HT-29 (cell line): ENCODE measurements at places on chromosomes 1 and 21. TPM values are rescaled to one million over a fixed set of nuclear protein-coding genes. Genes with fewer than 3 reads are reported as not detected.

DNA sequence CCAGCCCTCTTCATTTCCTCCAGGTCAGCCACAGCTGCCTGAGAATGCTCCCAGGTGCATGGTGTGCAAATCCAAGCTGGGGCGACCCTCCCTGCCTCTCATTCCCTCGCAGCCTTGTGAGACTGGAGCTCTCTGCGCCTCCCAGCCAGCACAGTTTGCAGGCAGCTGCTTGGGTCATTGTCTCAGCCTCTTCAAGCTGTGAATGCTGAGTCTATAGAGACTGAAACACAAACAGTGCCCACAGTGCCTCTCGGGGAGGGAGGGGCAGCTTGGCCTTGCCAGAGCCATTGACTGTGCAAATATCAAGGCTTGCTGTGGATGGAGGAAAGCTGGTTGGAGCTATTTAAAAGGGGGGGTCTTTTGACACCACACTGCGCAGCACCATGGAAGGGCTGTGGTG, 10.6 kb downstream of the PLXNA2 start:
- DNase-seq: no peak

DNA sequence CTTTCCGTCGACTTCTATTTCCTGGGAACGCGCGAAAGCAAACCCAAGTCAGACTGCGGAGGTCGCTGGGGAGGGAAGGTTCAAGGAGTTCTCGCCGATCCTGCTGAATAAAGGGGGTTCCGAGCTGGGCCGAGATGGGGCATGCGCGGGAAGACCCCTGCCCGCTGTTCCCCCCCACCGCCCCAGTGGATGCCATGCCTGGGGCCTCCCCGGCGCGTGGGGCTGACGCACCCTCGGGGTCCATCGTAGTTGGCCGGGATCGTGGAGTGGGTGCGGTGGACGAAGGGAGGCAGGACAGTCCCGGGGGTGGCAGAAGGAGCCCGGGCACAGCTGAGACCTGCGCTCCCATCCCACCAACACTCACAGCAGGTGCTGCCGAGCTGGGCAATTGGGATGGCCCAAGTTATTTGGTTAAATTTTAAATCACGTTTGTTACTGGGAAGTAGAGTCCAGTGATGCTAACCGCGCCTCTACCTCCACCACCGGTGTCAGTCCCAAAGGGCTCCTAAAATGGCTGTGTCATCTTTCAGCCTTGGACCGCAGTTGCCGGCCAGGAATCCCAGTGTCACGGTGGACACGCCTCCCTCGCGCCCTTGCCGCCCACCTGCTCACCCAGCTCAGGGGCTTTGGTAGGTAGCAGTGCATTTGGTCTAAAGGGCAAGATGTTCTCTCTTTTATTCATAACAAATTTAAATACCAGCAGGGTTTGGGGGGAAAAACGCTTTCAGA, 801 bp downstream of the MX1 start:
- DNase-seq: no peak

The LSM10 gene
- 13.4 and 13.8 TPM in 2 replicates for total RNA-seq

The ADAMTSL4 gene
- not detected in 2 replicates for total RNA-seq

The HSPA13 gene
- 4.6 and 5.5 TPM in 2 replicates for total RNA-seq

DNA sequence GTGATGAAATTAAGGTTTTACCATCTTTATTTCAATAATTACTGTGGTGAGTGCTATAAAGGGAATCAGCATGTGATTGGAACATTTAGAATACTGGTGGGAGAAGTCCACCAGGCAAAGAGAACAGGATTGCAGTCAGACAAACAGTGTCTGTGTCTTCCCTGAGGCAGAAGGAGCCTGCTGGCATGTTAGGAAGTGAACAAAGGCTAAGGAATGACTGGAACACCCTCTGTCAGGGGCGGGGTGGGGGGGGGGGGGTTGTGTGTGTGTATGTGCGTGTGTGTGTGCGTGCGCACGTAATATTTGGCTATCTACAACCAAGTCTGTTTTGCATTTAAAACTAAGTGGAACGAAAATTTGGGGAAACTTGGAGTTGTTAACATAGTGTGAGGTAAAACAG, 30.2 kb downstream of the SRRM1 start:
- no peak for DNase-seq

The HSD3B2 gene
- not detected in 2 replicates for total RNA-seq

DNA sequence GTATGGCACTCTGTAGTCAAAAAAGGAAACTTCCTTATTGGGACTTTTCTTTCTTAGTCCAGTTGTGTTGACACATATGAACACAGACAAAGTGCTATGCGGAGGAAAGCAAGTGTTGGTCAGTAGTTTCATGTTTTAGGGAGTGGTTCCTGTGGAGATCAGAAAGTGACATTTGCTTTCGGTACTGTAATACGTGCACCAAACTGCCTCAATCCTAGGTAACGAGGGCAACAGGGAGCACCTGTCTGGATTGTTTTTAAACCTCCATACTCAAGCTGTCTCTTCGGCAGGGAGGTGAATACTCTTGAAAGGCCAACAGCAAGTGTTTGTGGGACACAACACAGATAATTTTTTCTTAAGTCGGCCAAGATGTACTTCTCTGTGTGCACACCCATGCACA, 9.1 kb downstream of the RHOU start:
- no peak for DNase-seq

The RAB7B gene
- total RNA-seq: 9.0 and 10.5 TPM in 2 replicates

DNA sequence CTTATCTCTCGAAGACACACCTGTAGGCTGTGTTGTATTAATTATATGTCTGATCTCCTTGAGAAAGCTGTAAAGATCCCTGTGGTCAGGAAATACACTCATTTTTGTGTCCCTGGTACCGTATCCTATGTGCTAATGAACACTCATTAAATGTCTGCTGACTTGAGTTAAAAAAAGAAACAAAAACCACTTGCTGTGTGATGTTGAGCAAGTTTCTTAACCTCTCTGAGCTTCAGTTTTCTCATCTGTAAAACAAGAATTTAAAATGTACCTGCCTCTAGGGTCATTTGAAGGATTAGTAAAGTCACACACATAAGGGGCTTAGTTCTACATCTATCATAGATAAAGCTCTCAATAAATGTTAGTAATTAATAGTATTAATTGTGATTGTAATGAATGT, 91.3 kb downstream of the VWA5B1 start:
- DNase-seq: no peak

GRCh38 chr1:77370583-77371306, 88.9 kb downstream of the AK5 start:
- DNase-seq: no peak

DNA sequence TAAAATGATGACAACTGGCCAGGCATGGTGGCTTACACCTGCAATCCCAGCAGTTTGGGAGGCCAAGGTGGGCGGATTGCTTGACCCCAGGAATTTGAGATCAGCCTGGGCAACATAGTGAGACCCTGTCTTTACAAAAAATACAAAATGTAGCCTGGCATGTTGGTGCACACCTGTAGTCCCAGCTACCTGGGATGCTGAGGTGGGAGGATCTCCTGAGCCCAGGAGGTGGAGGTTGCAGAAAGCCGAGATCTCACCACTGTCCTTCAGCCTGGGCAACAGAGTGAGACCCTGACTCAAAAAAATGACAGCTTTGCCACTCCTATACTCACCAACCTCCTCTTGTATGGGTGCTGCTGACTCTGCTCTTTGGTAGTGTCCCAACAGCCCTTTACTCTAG, 18.6 kb downstream of the SYT11 start:
- no peak for DNase-seq

DNA sequence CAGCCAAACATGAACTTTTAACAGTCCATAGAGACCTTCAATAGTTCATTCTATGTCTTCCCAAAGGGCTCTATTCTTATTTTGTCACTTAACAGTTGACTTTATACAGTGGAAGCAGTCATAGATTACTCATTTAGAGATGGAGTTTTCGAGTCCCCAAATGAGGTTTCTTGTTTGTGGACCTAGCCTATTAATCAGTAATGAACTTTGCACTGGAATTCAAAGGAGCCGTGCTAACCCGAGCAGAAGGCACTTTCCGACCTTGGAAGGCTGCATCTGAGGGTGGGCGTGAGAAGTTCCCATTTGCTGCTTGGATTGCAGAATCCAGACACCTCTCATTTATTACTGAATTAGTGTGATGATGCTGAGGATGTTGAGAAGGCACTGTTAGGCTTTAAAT, 46.4 kb downstream of the TTC39A start:
- no peak for DNase-seq

The TSPAN2 gene
- 0.05 and 0.23 TPM in 2 replicates for total RNA-seq

- no peak for DNase-seq
Measured at GRCh38 chr1:193185211-193185610, 1.2 kb downstream of the B3GALT2 start.

- DNase-seq: no peak
Measured at GRCh38 chr1:196510451-196510850, 97.8 kb downstream of the KCNT2 start.

The LCE2B gene
- not detected in 2 replicates for total RNA-seq

DNA sequence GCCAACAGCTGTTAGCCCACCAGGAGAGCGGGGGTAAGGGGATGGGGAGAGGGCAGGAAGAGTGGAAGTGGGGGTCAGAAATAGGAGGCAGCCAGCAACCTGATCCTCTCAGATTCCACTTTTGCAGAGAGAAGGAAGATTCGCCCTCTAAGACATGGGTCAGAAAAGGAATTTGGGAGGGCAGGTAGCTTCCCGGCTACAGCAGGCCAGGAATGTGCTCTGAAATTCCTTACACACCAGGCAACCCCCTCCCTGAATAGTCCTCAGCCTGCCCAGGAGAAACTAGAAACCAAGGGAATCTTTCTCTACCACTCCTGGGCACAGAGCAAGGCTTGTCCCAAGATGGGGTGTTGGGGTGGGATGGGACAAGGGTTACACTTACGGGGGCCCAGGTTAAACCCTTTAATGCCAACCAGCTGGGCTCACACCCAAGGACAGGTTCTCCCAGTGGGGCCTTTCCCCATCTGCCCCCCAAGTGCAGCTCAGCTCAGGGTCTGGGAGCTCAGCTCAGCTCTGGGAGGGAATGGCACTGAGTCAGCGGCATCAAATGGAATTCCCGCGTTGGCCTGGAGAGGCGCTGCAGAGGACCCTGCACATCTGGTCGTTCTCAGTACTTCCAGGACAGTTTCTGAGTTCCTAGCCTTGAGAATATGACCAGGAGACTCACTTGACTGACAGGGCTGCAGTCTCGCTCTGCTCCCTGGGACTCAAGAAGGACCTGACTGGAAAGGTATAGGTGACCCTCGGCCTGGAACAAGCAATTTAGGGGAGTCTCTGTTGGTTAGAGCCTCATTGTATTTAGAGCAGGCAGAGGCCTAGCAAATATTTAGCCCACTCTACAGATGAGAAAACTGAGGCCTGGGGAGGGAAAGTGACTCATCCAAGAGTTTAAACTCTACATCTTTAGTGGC, 761 bp downstream of the TNNT2 start:
- peak; percentile 75 for DNase-seq

GRCh38 chr1:208599063-208599462, 354.9 kb upstream of the PLXNA2 start:
- DNase-seq: no peak

DNA sequence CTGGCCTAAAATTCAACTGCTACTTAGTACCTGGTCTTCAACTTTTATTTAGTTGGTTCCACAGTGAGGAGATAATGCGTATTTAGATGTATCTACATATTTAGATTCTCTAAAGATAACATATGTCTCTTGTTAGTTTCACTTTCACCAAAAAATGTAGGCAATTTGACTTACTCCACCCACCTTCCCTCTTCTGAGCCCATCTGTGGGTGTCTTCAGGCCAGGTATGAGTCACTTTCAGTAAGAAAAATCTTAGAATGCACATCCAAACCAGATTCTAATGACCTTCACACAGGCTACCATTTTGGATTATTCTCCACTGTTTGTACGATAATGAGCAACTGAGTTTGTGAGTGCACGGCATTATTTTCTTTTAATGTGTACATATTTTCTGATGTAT, 501.7 kb downstream of the NEGR1 start:
- no peak for DNase-seq

- no peak for DNase-seq
Measured at GRCh38 chr21:29238053-29238966, 60.4 kb upstream of the BACH1 start.

The IL24 gene
- not detected in 2 replicates for total RNA-seq

The DCST1 gene
- 0.05 TPM in 1 of 2 replicates, not detected in the other for total RNA-seq

- no peak for DNase-seq
Measured at GRCh38 chr21:20377250-20377649, 621.0 kb upstream of the NCAM2 start.
